NCI-H1694 treated with DMSO at 0.1 percent for 48 hours (cell line): ENCODE measurements at places on chromosomes 5 and 9.

- no peak for DNase-seq
These were observed 94.7 kb downstream of the RICTOR start for GRCh38 chr5:38979535-38979934.

- no peak for DNase-seq
These were observed 412.8 kb upstream of the IRX4 start for GRCh38 chr5:2295476-2295875.

DNA sequence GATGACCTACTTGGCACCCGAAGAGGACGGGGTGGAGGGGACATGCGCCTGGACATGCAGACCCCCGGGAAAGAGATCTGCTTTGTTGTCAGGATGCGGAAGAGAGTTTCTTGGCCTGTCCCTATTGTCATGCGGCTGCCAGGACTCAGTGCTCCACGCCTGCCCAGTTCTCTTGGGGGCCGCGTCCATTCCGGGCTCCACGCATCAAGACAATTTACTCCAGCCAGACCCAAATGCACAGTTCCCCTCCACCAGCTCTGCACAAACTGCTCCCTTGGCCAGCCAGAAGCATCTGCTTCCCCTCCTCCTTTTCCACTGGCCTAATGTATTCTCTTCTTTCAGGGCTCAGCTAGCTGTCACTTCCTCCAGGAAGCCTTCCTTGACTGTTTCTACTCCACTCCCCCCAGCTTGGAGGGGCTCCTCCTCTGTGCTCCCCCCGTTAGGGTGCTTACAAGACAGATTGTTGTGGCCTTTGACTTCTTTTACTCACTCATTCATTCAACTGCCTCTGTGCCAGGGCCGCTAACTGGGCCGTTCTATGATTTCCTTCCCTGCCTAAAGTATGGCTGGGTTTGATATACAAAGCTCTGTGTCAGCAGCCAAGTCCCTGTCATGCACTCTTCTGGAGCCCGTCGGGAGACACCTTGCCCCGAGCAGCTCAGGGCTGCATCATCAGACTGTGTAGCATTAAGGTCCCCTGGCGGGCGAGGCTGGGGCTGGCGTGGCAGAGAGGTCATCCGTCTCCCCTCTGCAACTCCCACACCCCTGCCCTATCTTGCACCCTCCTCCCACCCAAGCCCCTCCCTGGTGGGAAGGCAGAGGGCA lies 6.6 kb downstream of the FIBCD1 start:
- DNase-seq = no peak

DNA sequence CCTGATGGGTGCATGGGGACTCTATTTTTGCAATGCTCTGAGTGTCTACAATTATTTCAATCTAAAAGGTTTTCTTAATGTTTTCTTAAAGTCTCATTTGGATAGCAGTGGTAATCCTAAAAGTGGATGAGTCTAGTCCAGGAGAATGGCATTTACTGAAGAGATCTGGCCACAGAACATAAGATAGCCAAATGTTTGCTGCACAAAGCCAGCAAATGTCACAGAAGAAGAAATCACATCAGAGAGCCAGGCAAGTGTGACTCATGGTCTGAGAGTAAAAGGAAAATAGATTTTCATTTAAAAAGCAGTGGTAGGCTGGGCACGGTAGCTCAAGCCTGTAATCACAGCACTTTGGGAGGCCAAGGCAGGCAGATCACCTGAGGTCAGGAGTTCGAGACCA lies 352.7 kb upstream of the GRAMD2B start:
- DNase-seq = no peak

DNA sequence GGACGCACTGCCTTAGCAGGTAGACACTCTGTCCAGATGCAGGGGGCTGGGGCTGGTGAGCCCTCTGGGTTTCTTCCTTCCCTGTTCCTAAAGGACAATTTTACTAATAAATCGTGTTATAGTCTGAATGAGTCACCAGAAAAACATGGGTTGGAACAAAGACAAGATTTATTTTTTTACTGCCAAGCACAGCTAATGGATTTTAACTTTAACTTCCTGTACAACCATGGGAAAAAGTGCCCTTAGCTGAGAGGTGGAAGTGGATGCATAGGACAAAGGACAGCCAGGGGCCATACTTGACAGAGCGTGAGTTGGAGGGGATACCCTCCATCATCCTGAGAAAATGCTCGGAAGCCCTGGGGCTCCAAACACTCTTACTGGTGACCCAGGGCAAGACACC lies 300.7 kb downstream of the MSX2 start:
- no peak for DNase-seq

DNA sequence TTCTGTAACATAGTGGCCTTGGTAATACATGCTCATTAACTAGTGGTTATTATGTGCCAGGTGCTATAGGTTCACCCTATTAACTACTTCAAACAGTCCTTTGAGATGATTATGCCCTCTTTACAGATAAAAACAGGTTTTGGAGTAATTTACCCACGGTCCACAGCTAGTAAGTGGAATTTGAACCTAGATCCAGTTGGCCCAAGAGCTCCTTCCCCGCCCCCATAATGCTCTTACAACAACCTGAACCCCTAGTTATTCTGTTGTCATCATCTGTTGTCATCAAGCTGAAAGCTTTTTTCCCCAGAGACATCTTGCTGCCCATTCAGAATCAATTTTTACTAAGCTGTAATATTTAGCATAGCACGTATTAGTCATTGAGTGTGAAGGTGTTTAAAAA lies 23.2 kb downstream of the XPA start:
- DNase-seq = no peak

DNA sequence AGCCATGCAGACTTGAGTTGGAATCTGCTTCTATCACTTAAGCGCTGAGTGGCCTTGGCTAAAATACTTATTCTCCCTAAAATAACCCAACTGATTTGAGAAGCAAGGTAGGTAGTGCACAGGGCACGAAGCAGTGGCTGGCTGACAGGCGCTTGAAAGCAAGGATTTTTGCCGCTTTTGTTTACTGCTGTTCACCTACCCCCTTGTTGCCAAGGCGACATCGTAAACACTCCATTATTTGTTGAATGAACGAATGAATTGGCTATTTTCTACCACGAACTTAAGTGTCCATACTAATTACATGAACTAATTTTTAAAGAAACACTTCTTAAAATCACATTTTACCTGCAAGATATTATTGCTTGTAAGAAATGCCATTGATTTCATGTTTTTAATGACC lies 98.0 kb downstream of the ANKH start:
- no peak for DNase-seq

DNA sequence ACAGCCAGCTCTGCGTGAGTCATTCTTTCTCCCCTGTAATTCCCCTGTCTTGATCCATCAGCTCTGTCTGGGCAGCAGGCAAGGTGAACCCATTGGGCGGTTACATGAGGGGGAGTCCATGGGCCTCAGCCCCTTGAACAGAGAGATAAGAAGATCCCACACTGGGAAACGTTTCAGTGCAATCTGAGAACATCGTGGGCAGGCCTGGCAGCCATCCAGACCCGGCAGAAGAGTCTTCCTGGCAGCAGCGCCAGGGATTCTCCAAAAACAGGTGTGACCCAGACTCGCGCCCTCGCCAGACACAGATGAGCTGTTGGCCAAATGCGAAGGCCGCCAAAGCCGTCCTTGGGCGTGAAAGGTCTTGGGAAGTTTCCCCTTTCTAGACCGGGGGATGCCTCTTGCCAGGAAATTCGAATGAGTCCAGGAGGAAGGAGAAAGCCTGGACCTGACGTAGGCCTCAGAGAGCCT lies 6.4 kb upstream of the SLC12A7 start:
- peak; percentile 22 for DNase-seq

DNA sequence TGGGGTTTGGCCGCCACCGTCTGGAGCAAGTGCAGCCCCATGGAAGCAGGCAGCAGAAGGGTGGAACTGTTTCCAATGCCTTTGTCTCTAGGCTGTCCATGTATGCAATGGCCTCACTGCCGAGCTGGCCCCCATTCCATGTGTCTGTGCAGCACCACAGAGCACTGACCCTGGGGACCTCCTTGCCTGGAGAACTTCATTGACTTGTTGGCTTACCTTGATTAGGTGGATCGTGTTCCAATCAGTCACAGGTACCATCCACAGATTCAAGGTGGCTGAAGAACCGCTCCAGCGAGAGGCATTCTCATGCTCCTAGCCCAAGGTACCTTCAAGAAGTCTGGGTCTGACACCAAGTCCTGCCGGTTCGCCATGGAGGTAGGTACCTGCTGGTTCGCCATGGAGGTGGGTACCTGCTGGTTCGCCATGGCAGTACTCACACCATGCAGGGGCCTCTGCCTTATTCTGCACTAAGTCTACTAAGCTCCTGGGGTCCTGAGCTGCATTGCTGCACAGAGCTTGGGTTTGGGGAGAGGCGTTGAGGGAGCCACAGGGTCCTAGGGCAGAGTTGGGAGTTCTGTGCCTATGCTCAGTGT lies 358.3 kb upstream of the IRX1 start:
- DNase-seq = no peak

- DNase-seq = no peak
These were observed 97.3 kb upstream of the SLCO6A1 start for GRCh38 chr5:102596113-102596512.

DNA sequence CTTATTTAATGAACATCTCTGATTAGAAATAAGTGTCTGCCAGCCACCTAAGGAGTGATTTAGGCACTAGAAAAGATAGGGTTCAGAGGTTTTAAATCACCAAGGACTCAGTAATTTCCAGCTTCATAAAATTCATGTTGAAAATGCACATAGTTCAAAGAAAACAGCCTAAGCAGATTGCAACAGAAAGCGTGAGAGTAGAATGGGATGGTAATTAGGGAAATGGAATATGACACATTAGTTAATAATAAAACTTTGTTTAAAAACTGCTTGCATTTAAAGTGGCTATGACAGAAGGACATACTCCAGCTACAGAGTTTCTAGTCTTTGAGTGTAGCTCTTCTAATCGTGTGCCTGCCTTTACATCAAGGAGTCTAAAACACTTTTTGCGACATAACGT lies 490.8 kb downstream of the TLE4 start:
- no peak for DNase-seq
